GM12892 (cell line): ENCODE measurements at places on chromosomes 11 and 22.

DNA sequence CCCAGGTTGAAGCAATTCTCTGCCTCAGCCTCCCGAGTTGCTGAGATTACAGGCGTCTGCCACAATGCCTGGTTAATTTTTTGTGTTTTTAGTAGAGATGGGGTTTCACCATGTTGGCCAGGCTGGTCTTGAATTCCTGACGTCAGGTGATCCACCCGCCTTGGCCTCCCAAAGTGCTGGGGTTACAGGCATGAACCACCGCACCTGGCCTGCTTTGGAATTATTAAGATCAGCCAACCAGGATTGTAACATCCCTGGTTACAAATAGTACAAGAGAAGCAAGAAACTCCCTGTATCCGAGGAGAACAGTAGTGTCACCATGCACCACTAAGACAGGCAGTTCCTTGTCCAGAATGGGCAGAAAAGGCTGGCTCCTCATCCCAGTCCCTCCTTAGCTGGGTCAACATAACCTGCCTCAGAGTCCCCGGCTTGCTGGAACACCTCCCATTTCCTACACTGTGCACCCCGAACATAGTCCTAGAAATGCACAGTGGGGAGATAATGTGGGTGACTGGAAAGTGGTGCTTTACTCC is 77.2 kb upstream of the INCENP start:
- DNase-seq, result no peak

DNA sequence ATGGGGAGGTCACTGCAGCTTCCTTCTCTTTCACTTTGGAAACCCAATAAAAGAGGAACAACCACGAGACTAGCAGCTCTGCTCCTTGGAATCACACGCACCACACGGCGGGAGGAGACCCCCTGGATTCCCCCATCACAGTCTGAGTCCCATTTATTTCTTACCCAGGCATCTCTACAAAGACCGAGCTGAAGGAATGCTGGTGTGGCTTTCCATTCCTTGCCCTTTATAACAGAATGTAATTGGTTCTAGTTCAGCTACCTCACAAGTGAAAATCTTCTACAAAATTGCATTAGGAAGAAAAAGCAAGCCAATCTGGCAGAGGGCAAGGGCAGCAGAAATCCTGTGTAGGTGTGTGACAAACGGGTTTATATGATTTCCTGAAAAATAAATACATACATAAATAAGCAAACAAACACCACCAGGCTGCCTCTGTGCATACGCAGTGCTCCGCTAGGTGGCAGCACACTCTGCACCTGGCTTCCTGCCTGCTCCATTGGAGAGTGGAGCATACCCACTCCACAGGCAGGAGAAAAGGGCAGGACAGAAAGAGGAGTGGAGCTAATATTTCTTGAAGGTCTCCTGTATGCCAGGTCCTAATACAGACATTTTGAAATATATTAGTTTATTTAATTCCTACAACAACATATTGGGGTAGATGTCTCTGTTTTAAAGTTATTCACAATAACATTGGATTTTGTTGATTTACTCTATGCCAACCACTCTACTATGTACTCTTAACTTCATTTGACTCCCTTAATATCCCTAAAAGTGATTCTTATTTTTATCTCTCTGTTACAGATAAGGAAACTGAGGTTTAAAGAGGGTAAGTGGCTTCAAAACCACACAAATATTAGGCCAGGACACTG is 673.1 kb downstream of the KCNA4 start:
- no peak for DNase-seq

- no peak for DNase-seq
Observed at GRCh38 chr11:130209128-130209932, 49.7 kb downstream of the ST14 start.

DNA sequence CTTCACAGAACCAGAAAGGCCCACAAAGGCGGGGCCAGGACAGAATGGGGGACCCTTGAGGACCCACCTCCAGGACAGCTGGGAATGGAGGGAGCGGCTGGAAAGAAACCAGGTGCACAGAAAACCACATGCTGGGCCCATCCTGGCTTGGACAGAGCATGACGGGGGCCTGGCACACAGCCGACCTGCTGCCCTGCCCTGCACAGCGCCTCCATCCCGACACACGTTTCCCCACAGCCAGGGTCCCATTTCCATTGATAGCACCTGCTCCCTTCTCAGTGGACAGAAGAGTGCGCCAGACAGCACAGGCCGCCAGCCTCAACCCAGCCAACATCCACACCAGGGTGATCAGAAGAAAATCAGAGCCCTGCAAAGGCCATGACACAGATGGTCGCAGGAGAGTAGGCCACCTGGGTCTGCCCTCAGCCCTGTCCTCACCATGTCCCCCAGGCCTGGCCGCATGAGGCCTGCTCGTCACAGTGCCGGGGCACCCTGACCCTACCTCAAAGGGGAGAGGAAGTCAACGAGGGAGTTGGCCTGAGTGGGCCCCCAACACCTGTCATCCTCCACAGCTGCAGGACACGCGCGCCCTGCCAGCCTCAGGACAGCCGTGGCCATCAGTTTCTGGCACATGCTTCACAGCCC is 28.1 kb downstream of the BRD1 start:
- DNase-seq, result no peak

DNA sequence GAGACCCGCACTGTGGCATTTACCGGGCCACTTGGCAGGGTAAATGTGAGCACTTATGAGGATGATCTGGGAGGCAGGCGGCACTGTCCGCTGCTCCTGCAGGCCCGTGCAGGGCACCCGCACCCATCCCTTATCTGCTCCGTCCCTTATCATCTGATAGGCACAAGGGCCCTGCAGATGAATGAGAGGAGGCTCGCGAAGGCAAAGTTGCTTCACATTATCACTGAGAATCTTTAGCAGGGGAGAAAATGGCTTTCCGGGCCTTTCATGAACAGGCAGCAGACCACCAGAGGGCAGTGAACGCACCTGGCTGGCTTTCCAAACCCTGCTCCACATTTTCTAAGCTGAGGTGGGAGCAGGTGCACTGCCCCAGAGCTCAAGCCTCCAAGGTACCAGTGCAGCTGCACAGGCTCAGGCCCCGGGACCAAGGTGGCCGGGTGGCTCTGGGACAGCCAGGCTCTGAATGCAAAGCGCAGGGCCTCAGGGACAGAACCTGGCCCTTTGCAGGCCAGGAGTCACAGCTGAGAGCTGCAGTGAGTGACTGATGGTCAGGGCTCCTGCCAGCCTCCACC is 165.6 kb downstream of the SHANK2 start:
- no peak for DNase-seq

GRCh38 chr11:82959987-82960778 is 58.6 kb downstream of the DDIAS start:
- DNase-seq, result no peak

GRCh38 chr11:96097844-96098421 is 174.0 kb upstream of the MTMR2 start:
- DNase-seq, result no peak
